Mesothelial cell of epicardium (in vitro differentiated cells): ENCODE measurements at places on chromosomes 3 and 15.

DNA sequence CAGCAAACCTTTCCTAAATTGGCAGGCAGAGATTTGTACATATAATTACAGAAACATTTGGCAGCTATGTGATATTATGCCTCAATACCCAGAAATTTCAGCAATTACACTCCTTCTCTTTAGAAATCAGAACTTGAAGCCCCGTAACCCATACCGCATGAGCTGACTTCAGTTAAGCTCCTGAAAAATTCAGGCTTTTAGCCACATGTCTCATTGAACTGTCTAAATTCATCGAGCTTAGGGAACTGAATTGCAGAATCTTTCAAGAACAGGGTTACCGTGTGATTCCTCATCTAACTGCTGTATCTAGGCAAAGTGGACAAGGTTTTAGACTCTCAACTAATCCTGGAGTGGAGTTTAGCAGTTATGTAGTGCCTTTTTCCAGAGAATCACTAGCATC, 333.0 kb downstream of the EPHA3 start:
- no peak for DNase-seq

GRCh38 chr3:37826933-37827332, 34.7 kb upstream of the CTDSPL start:
- no peak for DNase-seq

- DNase-seq: no peak
These were observed 263.5 kb upstream of the CFAP20DC start for GRCh38 chr3:59313365-59313764.

DNA sequence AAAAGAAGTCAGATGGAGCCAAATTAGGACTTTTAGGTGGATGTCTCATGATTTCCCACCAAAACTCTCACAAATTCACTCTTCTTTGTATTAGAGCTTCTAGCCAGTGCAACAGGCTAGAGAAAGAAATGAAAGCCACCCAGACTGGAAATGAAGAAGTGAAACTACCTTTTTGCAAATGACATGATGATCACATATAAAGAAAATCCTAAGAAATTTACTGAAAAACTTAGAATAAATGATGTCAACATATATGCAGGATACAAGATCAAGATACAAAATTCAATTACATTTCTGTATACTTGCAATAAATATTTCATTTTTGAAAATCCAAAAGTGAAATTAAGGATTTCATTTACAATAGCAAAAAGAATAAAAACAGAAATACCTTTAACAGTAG, 110.8 kb downstream of the LRIG1 start:
- no peak for DNase-seq

- no peak for DNase-seq
These were observed 82.2 kb downstream of the TRAK1 start for GRCh38 chr3:42173307-42173706.

- no peak for DNase-seq
These were observed 16.2 kb upstream of the XIRP1 start for GRCh38 chr3:39208463-39209055.

DNA sequence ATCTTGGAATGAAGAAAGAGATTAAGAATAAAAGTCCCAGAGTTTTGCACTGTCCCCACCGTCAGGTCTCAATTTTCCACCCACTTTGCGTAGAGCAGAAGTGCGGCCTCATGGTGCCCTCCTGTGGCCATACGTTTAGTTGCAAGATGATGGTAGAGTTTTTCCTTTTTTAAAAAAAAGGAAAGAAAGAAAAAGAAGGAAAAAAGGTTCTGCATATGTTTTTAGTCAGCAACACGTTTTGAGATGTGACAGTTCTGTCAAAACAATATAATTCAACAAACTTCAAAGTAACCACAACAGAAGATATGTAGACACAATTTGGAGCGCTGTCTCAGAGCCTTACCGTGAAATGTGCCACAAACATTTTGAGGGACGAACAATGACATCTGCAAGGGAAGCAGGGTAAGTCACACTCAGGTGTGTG, 24.6 kb downstream of the EBLN2 start:
- peak; percentile 72 for DNase-seq

GRCh38 chr3:81753416-81754027, 7.9 kb downstream of the GBE1 start:
- no peak for DNase-seq

DNA sequence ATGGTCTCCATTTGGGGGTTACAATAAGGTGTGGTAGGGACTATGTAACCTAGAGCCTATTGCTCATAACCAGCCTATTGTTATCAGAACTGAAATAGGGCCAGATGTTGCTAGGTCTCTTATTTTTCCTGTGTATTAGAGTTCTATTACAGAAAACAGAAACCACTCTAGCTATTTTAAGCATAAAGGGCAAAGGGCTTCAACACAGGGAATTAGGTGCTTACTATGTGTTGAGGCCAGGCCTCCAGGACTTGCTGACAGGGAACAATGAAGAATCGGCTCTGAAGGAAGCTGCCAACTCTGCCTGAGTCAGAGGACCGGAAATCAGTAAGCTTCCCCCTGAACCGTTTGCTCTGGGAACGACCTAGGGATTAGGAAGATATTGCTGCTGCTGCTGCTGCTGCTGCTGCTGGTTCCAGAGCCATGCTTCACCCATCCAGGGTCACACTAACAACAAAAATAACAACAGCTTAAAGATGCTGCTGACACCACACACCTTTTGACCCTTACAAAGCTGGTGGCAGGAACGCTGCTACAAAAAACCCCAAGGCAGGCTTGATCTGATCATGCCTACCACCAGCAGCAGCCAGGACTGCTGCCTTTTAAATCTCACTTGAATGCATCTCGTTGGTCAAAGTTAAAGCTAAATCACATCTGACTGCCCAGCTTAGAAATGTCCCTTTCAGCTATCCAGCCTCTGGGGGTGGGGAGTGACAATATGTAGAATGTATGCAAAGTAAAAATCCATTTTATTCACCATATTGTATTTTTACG, 276.9 kb upstream of the IL12A start:
- no peak for DNase-seq

DNA sequence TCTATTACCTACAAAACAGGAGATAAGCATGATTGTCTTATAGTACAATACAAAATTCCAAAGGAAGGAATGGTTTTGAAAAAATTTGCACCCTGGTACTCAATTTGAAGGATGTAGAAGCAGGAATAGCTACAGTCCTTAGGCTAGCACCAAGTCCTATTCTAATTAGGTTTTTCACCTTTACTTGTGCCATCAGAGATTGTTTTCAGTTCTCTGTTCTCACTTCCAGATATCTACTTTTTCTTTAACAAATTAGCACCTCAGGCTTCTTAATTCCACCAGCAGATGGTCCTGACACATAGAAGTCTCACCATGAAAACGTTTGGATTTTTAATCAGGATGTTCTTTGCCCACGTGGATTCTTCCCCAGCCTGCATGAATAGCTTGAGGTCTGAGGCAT, 43.8 kb downstream of the IL5RA start:
- DNase-seq: no peak

DNA sequence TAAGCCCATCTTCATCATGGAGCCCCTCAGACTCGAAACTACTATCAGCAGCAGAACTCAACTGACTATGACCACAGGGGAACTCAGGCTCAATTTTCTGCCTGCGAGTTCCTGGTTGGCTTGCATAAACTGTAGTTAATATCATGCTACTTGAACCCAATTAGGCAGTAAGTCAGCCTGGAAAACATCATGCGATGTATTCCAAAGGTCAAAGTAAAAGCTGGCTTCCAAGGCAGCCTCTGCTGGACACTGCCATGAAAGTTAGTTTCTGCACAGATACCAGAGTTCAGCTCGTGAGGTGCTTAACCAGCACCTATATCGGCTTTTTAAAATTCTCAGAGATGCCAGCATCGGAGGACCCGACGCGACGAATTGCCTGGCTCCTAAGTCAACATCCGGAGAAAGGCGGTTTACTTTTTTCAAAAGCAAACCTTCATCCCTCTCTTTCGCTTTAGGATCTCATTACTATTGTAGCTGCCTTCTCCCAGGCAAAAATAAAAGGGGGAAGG, 3.8 kb downstream of the ANP32A start:
- no peak for DNase-seq

DNA sequence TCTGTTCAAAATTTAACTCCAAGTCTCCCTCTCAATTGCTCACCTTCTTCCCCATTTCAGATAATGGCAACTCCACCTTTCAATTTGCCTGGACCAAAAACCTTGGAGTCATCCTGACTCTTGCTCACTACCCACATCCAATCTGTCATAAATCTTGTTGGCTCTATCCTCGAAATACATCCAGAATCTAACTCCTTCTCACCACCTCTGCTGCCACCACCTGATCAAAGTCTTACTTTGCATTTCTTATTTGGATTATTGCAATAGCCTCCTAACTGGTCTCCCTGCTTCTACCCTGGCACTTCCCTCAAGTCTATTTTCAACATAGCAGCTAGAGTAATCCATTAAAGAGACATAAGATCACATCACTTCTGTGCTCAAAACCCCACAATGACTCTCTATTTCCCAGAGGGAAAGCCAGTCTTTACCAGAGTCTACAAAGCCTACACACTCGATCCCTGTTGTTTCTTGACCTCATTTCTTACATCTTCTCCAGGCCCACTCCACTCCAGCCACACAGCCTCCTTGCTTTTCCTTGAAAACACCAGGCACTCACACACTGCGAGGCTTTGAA, 86.6 kb downstream of the GPR156 start:
- no peak for DNase-seq

DNA sequence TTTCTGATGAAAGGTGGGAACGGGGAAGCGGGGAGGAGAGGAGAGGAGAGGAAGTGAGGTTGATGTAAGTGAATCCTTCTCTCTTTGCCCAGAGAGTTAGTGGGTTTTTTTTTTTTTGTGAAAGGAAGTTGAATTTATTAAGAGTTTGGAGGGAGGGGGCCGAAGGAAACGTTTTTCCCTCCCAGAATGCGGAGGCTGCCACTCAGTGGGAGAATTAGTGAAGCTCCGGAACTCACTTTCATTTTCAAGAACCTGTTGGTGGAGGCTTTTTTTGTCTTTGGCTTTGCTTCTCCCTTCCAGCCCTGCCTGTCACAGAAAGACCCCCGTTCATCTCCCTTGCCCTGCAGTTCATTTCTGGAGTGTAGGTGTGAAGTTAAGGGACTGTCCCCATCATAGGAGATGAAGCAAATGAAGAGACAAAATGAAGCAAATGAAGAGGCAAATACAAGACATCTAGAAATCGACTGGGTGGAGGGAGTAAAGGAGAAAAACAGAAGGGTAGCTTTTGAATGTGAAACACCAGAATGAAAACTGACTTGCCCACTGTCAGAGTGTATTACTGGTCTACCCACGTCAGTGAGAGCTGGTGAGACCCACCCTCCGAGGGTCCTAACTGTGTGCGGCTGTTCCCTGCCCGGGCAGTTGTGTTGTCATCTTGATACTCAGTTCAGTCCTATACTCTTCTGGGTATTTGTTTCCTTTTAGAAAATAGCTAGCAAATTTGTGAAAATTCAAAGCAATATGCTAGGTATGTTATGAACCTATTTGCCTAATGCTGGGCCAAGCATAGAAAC, 91.5 kb downstream of the ITPR1 start:
- no peak for DNase-seq

GRCh38 chr3:151499168-151499567, 38.3 kb upstream of the IGSF10 start:
- DNase-seq: no peak

- no peak for DNase-seq
These were observed 50.0 kb upstream of the EPHA3 start for GRCh38 chr3:89057398-89057797.

GRCh38 chr3:110318108-110318507, 753.5 kb upstream of the NECTIN3 start:
- DNase-seq: no peak

DNA sequence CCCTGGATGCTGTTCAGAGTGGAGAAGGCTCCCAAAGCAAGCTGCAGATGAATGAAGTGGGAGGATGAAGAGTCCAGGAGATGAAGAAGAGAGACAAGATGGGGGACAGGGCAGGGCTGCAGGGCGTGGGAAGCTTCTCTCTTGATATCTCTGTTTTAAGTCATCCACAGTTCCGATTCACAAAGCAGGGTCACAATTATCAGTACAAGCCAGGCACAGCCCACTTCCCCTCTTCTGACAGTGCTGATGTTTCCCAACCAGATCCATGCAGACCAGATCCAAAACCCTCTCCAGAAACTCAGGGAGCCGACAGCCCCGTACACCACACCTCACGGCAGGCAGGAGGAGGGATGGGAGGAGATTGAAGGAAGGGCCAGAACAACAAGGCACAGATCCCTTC, 31.1 kb downstream of the NTRK3 start:
- DNase-seq: no peak

- no peak for DNase-seq
These were observed 31.3 kb downstream of the NOX5 start for GRCh38 chr15:69045802-69046201.

DNA sequence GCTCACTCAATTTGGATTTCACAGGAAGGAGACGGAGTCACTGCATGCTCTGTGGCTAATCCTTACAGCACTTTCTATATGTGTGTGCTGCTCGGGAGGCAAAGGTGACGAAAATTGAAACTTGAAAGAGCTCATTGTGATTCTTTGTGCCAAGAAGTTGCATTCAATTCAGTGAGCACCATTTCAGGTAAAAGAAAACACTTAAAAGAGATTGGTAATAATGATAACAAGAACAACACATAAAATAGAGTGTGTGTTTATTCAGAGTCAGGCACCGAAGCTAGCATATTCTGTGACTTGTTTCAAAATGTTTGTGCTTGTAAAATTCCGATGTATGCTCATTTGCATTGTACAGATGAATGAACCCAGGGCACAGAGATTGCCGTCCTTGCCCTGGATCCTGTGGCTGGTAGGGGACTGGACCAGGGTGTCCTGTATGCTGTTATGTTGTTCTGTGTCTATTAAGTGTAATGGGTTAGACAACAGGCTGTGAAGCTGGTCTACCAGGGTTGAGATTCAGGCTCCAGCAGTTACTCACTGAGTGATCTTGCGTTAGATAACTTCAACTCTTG, 193.3 kb upstream of the PROK2 start:
- no peak for DNase-seq

- DNase-seq: no peak
These were observed 22.4 kb downstream of the ARL8B start for GRCh38 chr3:5144316-5144994.
